ENCODE measurements at places on chromosomes 5 and 9.
A peak's percentile ranks its signal among the peaks of the same experiment; 100 is the strongest.

DNA sequence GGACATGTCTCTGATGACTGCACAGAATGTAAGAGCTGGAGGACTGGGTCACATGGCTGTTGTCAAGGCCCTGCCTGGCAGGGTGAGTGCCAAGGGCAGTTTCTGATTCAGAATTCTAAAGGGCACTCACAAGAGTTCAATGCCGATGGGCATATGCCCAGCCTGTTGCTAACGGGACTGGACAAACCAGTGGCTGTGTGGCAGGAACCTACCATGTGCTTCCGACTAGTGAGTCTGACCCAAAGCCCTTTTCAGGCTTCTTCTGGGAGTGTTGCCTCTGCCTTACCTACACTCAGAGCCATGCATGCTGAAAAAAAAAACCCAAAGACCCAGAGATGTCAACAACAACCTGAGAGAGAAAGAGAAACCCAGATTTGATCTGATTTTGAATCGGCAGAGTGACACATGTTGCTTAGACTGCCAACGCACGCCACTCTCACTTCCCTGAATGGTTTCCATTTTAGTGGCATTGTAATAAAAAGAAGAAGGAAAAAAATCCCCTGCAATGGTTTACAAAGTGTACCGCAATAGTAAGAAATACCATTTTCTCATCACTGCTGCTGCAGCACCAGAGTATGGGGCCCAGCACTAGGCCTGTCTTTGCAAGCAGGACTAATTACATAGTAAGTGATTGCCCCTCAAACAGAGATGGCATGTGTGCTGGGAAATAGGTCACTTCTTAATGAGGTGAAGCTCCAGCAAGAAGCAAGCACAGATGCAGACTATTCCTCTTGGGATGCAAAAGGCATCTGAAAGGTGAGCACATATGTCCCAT is 194.3 kb downstream of the PALM2AKAP2 start:
- no peak for DNase-seq

GRCh38 chr9:5274770-5275169 is 29.7 kb downstream of the RLN2 start:
- DNase-seq, result no peak

DNA sequence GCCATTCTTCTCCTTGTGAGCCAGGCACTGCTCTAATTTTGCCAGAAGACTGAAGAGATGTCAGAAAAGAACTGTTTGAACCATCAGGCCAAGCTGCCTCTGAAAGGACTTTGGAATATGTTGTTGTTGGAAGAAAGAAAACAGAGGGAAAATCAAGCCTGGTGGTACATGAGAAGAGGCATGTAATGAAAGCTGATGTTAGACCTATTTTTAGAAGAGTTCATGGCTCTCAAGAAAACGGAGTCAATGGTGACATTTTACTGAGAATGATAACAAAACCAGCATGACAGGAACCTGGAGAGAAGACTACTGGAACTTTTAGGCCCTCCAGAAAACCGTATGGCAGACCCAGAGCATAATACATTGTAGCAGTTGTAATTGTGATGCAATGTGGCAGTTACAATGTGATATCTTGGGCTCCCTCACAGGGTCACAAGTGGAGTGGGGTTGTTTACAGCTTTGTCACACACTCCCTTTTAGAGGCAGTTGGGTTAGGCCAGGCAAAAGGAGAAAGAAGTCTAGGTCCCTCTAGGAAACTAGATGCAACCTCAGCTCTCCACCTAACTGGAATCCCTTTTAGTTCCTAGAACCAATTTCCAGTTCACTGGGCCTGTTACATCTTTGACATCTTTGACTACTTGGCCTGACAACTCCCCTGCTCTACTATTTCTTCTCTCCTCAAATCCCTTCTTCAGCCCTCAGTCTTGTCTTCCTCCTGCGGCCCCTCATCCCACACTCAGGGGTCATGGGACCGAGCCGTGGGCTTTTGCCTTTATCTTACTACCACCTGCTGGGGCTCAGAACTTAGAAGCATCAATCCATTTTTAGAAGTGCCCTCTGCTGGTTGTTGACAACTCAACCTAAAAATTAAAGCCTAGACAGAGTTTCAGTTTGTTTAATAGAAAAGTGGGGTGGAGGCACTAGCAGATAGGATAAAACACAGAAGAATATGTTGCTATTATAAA is 61.2 kb upstream of the JAK2 start:
- DNase-seq, result no peak

GRCh38 chr5:11363631-11364178 is 540.5 kb downstream of the CTNND2 start:
- DNase-seq, result no peak

GRCh38 chr9:122036988-122037387 is 56.1 kb downstream of the TTLL11 start:
- no peak for DNase-seq

- DNase-seq, result no peak
Observed at GRCh38 chr5:40172721-40173120, 507.0 kb upstream of the PTGER4 start.

DNA sequence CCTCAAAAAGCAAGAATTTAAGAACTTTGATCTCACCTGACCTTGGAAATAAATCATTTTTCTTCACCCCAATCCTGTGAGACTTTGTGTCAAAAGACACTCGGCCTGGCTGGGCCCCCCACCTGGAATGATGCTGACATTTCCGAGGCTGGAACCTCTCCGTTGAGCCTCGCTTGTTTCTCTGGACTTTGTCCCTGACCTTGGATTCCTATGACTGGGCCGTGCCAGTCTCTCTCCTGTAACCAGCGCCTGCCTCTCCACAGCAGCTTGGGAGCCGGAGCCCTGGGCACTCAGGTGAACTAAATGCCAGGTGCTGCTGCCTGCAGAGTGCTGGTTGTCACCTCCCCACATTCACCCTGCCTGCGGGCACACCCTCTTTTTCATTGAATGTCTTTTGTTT is 62.7 kb downstream of the RETREG1 start:
- no peak for DNase-seq

DNA sequence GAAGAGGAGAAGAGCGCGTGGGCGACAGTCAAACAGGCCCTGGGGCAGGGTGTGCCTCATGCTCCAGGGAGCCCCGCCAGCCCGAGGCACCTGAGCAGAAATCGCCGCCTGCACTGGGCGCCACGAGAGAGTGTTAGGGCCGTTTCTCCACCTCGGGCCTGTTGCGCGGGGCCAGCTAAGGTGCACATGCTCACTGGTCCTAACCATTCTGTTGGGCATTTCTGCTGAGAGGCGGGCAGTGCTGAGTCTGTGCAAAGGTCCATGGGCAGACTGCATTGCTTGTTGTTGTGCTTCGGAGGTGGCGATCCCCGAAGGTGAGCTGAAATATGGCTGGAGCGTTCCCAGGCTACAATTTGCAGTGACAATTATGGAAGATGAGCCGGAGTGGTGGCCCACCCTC is 367.8 kb upstream of the SPATA31A5 start:
- no peak for DNase-seq

DNA sequence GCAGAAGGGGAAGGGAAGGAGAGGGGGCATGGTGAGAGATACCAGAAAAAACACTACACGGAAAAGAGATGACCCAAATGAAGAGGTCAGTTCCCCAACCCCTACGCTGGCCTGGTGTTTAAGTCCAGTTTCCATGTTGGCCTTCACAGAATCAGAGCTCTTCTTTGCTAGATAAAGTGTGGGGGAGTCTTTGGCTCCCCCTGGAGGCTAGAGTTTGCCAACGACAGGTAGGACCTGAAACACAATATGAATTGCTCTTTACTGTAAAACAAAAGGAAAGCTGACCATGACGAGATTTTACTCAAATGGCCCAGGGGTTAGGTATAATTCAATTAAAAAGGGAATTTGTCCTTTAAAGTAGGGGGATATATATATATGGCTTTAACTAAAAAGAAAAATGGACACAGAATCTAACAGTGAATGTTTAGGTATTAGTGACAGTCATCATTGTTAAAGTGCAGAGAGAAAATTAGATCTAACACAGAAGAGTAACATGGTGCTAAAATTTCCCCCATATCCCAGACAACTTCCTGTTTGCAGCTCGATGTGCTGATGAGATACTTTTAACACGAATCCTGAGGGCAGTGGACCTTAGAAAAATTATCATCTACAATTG is 92.0 kb downstream of the SV2C start:
- peak; percentile 5 for DNase-seq

DNA sequence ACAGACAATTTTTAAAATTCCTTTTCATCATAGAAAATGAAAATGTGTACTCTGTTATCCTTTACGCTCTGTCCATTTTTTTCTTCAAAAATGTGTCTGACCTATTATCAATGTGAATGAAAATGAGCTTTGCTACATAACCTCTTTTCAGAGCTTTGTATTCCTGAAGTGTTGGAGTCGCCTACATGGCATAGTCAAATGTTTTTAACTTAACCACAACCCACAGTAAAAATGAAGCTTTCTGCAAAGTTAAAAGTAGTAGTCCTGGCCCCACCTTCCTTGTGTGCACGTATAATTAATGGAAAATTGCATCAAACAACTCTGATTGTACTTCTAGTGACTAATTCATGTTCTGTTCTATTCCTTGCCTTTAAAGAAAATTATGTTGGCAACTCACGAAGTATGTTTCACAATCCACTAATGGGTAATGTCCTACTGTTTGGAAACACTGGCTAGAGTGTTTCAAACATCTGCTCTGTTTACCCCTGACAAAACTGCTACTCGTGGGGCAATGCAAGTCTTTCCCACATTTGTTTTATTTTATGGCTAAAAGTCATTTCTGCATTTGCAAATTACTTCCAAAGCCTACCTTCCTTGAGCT is 18.6 kb upstream of the PSAT1 start:
- DNase-seq, result no peak

DNA sequence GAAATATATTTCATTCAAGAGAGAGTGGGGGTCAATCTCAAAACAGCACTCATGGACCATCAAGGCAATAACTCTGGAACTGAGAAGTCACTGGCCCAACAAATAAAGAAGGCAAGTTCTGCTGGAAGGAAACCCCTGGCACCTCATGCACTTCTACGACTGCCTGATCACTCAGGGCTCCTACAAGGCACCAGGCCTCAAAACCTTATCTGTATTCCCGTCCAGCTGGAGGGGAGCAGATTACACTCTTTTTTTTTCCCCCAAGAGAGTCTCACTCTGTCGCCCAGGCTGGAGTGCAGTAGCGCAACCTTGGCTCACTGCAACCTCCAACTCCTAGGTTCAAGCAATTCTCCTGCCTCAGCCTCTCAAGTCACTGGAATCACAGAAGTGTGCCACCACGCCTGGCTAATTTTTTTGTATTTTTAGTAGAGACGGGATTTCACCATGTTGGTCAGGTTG is 49.9 kb downstream of the P4HA2 start:
- no peak for DNase-seq

DNA sequence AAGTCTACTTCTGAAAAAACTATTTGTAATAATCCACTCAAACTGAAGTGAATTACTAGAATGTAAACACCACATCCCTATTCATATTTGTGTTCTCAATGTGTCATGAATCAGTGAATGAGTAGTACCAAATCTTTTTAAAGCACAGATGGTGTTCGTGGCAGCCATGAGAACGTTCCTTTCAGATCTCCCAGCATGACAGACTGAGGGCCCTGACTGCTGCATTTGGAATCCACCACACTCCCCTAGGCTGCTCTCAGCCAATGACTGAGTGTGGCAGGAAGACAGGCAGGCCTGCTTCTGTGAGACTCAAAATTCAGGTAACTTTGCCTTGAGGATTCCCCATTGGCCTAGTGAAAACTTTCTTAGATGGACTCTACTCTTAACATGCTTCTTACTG is 10.9 kb upstream of the JMY start:
- no peak for DNase-seq

GRCh38 chr9:98255061-98255577 is 330 bp downstream of the TBC1D2 start:
- no peak for DNase-seq

- no peak for DNase-seq
Observed at GRCh38 chr5:82812575-82812974, 264.6 kb downstream of the TMEM167A start.

GRCh38 chr9:125635888-125636287 is 71.1 kb downstream of the MAPKAP1 start:
- no peak for DNase-seq
